T-cell (primary cell): ENCODE measurements at places on chromosomes 3 and 15. TPM values are rescaled to one million over a fixed set of nuclear protein-coding genes. Genes with fewer than 3 reads are reported as not detected.

AQP9 gene
- total RNA-seq: not detected

CKMT1A gene
- total RNA-seq: not detected

DNA sequence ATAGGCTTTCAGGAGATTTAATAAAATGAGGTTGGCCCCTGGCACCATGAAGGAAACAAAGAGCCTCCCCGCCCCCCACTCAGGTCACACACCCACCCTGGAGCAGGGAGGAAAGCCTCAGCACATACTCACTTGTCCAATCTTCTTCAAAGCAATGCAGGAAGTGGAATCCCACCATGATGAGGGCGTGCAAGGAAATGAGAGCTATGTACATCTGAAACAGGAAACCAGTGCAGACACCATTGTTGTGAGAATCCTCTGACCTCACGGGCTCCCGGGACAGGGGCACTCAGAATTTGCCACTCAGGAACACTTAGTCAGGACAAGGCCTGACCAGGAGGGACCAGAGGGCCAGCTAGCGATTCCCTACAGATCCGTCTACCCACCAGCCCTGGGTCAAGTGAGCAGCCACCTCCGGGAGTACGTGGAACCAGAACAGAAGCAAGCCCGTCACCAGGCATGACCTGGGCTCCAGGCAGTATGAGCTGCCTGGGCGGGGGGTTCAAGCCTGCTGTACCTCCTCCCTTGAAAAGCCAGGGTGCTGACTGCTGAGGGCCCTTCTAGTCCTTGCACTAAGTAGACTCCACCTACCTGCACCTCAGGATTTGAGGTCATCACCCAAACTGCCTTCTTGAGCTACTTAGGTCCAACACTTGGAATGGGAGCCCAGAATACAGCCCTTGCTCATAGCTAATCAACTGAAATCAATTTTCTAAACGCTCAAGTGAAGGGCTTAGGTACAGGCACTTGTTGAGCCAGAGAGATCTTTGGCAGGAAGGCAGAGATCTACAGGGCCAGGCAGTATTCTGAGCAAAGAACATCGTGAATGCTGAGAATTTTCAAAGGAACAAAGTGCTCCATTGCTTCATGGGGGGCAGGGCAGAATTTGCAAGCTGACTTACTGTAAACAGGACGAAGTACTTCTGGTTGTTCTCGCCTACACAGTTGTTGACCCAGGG is 42.7 kb downstream of the ZDHHC3 start:
- H3K27me3 ChIP-seq: no peaks in the 10 kb centered on the region
- no peak overlapping the region for H3K4me3 ChIP-seq
- no peak overlapping the region for H3K27ac ChIP-seq
- peaks cover 60% of the 10 kb centered on the region for H3K36me3 ChIP-seq

- no peak for DNase-seq
- no peaks in the 10 kb centered on the region for H3K27me3 ChIP-seq
- H3K36me3 ChIP-seq: no peaks in the 10 kb centered on the region
Measured at GRCh38 chr3:47247131-47248064, 35.2 kb downstream of the KIF9 start.

DNA sequence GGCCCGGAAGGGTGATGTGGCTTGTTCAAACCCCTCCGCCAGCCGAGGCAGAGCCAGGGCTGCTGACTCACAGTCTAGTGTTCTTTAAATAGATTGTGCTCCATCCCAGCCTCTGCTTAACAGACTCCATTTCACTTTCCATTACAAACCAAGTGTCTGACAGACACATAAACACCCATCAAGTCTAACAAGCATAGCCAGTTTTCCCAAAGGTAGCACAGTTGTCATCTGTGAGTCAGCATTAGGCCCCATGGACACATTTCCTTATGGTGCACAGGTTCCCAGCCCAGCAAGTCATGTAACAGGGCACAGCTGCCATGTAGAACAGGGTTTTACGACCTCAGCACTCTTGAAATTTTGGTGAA is 109.9 kb upstream of the RAP2B start:
- no peaks in the 10 kb centered on the region for H3K36me3 ChIP-seq
- no peak overlapping the region for H3K4me3 ChIP-seq
- no peak for DNase-seq

- H3K27ac ChIP-seq: no peak overlapping the region
- H3K36me3 ChIP-seq: no peaks in the 10 kb centered on the region
- no peak overlapping the region for H3K4me3 ChIP-seq
- H3K4me1 ChIP-seq: no peaks in the 10 kb centered on the region
- no peaks in the 10 kb centered on the region for H3K27me3 ChIP-seq
- DNase-seq: no peak
Measured at GRCh38 chr3:169846458-169847193, 23.1 kb downstream of the LRRC31 start.

- no peak overlapping the region for H3K27ac ChIP-seq
- no peak for DNase-seq
- no peak overlapping the region for H3K4me3 ChIP-seq
- peaks cover 30% of the 10 kb centered on the region for H3K27me3 ChIP-seq
- no peaks in the 10 kb centered on the region for H3K4me1 ChIP-seq
Measured at GRCh38 chr15:69628256-69629093, 175.9 kb downstream of the RPLP1 start.

DNA sequence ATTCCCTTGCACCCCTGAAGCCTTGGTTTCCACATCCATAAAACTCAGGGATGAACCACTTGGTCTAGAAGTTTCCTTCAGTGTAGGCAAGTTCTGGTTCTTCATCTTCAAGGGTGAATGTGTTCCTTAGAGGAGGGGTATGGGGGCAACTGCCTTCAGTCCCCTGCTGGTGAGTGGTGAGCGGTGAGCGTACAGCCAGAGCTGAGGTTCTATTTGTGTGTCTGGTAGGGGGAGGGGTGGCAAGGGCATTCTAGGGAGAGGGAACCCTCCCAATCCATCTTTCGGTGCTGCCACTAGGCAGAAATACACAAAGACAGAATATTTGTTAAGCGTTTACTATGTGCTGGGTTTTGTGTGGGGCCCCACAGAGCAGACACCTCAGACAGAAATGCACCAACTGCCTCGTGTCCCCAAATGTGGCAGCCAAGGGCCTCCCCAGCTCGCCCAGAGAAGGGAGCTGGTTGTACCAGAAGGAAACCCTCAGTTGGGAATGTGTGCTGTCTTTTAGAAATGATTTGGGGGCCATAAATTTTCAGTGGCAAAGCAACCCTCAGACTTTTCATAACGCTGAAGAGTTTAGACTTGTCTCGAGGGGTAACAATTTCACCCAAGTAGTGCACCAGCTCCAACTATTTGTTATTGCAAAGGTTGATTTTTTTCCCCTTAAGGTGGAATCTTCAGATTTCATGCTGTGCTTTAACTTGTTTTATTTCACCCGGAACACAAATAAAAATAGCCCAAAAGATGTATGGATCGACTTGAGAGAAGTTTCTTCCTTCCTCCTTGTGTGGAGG is 137.6 kb downstream of the FBLN2 start:
- no peak overlapping the region for H3K4me3 ChIP-seq
- H3K36me3 ChIP-seq: no peaks in the 10 kb centered on the region
- H3K4me1 ChIP-seq: no peaks in the 10 kb centered on the region
- H3K27me3 ChIP-seq: peaks cover 25% of the 10 kb centered on the region
- DNase-seq: no peak

DNA sequence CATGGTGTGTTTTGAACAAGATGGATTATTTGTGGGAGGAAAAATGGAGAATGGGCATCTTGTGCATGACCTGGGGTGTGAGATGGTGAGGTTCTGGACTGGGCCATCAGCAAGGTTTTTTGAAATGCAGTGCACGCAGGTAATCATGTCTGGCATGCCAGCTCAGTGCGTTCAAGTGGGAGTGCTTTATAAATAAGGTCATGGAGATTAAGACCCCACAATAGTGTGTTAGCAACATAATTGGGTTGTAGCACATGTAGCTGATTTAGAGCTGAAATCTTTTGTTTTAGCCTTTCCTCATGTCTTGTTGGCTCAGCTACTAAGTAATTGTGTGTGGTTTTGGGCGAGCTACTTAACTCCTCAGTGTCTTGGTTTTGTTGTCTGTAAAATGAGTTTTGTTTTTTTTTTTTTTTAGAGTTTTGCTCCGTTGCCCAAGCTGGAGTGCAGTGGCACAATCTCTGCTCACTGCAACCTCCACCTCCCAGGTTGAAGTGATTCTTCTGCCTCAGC is 3.9 kb upstream of the CACNA1D start:
- H3K4me1 ChIP-seq: peaks cover 11% of the 10 kb centered on the region
- H3K27ac ChIP-seq: no peak overlapping the region
- H3K36me3 ChIP-seq: no peaks in the 10 kb centered on the region
- DNase-seq: no peak
- H3K4me3 ChIP-seq: no peak overlapping the region

DNA sequence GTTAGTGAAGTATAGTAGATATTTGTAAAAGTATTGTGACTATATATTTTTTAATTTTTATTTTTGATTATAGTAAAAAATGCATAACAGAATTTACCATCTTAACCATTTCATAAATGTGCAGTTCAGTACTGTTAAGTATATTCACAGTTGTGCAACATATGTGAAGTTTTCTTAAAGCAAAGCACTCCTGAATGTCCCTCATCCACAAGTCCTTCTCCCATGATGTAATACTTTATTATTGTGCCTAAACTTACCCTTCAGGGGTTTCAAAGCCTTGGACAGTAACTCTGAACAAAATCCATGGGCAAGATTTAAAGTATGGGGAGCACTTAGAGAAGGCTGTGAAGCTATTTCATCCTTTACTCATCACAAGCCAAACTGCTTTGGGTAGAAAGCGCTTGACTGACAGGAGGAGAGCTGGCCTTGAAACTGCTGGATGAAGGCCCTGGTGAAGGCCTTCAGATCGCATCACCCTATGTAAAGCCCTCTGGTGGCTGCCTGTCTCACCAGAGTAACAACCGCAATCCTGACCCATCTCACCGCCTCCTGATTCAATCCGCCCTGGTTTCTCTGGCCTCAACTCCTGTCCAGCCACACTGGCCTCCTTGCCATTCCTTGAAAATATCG is 28.0 kb downstream of the LSM3 start:
- H3K36me3 ChIP-seq: no peaks in the 10 kb centered on the region
- H3K4me1 ChIP-seq: no peaks in the 10 kb centered on the region
- H3K4me3 ChIP-seq: no peak overlapping the region
- no peak overlapping the region for H3K27ac ChIP-seq

DNA sequence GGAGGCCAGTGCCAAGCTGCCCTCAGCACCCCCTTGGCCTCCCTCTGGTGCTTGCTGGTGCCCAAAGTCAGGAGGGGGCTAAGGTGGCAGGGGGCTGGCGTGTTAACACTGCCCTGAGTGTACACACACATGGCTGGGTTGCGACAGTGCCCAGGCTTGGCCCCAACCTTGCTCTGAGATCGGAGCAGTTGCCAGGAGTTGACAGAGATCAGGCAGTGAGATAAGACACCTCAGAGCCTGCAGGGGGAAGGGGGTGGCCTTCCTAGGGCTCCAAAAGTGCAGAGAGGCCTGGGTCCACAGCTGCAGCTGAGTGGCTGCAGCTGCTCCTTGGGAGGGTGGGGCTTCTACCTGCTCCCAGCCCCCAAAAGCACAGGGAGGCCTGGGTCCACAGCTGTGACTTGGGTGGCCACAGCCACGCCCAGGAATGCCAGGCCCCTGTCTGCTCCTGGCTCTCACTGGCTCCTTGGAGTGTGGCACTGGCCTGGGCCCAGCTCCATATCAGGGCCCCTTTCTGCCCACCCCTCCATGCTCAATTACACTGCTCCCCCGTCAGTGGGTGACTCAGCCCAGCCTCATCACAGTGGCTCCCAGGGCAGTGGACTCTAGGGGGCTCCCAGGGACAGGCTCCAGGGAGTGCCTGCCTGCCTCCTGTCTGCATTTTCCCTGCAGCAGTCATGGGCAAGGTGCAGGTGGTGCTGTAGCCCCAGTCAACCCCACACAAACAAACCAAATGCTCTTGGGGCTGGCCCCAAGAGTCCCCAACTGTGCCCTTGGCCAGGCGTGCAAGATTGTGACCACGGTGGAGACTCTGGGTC is 56.4 kb upstream of the C15orf39 start:
- no peak overlapping the region for H3K4me3 ChIP-seq
- no peak overlapping the region for H3K27ac ChIP-seq
